ENCODE measurements at places on chromosomes 5 and 9.

DNA sequence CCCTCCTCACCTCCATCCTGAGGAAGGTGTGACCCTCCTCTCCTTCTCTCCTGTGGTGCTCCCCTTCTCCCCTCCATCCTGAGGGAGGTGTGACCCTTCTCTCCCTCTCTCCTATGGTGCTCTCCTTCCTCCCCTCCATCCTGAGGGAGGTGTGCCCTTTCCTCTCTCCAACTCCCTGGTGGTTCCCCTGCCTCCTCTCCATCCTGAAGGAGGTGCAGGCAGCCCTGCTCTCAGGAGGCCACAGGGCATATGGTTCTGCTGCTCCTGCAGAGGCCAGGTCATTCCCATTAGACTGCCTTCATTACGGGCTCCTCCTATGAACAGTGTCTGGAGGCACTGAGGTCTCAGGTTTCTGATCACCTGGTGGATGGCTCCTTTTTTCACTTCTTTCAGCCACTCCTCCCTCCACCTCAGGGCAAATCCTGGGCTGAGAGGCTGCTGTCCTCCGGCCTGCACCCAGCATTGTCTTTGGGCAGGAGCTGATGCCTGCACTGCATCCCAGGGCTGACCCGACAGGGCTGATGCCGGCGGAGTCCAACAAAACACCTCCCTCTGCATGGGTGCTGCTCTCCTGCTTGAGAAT lies 197.1 kb downstream of the MED10 start:
- no peak for DNase-seq

DNA sequence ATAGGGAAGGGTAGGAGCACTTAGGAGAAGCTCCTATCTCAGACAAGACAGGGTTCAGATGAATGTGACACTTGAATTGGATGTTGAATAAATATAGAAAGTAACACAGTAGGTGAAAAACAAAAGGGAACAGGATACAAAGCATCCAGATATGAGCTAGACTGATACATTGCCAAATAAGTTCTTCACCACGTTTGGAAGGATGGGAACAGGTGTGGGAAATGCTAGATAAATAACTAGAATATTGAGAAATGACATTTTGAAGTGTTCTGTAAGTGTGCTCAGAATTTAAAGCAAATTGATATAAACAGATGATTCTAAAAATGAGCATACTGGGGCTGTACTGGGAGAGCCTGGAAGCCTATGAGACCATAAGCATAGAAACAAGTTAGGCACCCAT lies 340.1 kb upstream of the PRR16 start:
- no peak for DNase-seq

GRCh38 chr9:90906316-90907055 lies 104.9 kb downstream of the SYK start:
- DNase-seq: no peak

DNA sequence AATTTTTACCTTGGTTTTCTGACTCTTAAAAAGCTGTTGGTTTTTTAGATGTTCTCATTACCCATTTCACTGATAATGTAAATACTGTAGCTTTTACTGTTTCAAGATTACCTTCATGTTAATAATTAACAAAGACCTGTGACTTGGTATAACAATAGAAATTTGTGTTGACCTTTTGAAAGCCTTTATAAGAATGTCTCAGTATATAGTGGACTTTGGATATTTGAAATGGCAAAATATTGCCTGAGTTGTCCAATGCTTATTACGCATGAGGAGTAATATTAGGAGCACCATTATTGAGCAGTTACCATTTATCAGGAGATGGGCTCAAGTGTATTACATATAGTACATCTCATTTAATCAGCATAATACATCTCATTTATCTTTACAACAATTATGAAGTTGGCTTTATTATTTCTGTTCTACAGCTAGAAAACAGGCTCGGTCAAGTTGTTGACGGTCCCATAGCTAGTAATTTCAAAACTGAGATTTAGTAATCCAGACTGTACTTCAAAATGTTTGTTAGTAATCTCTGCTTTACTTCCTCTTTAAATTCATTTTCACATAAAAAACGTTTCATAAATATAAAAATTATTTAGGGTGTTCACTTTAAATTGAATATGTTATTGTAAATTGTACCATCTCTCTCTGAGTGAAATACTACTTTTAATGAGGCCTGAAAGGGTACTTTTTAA lies 50.7 kb upstream of the FKTN start:
- no peak for DNase-seq

DNA sequence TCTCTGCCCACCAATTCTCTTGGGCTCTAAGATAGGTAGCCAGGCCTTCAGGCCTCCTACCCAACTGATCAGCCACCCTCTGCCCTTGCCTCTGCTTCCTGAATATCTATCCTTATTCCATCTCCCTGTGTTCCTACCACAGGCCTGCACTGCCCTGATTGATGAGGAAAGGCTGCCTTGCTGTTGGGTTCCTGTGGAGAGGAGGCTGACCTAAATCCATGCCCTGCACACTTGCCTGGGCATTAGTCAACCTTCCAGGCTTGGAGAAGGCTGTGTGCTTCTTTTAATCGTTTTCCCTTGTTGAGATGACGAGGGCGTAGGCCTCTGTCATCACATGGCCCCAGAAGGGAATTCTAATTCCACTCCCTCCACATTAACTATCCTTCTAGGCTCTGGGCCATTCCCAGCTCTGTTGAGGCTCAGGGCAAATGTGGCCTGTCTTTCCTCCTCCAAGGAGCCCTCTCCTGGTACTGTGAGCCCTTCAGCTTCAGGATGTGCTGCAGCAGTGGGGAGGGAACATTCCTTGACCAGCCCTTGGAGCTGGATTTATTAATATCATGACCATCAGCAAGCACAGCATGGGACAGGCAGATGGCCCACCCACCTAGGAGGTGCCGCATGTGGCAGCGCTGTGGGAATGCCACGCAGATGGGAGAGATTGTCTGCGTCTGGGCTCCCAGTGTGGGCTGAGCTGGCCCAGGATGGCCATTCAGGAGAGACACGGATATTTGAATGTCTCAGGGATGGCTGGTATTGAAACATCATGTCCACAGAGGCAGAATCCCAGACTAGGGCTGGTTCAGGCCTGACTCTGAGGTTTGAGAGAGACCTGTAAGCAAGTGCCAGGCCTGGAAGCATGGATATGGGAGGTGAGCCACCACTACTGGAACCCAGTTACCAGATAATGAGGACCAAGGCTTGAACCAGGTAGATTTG lies 40.9 kb downstream of the ANGPTL2 start:
- no peak for DNase-seq

- DNase-seq: no peak
These were observed 67.0 kb upstream of the HAPLN1 start for GRCh38 chr5:83787631-83788030.

DNA sequence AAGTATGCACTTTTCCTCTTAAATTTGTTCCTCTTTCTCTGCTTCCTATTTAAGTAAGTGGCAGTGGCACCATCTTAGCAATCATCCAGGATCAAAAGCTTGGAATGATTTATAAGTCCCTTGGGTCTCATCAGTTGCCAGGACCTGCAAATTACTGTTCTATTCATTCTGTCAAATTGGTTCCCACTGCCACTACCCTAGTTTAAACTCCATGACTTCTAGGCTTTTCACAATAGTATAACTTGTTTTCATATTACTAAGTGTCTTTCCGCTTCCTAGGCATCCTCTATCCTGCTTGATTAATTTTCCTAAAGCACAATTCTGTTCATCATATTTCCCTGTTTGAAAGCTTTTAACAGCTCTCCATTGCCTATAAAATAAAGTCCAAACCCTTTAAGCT lies 363.9 kb upstream of the MEF2C start:
- DNase-seq: no peak
